ENCODE measurements at places on chromosomes 4 and X.

GRCh38 chrX:30301963-30302362 lies 7.2 kb downstream of the NR0B1 start:
- no peak for DNase-seq

DNA sequence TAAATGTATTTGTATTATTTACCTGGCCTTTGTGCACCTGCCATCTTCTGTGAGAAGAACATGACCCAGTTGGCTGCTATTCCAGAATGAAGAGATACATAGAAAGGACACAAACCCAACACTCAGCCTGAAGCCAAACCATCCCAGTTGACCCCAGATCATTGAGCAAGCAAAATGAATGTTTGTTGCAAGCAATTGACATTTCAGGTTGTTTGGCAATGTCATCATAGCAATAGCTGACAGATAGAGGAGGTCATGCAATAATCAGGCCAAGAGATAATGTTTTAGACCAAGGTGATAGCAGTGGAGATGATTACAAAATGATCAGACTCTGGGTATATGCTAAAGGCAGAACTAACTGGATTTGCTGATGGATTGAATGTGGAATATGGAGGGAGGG lies 71.2 kb upstream of the TMEM164 start:
- DNase-seq: no peak

GRCh38 chrX:70826715-70827114 lies 81.8 kb downstream of the TEX11 start:
- DNase-seq: no peak

DNA sequence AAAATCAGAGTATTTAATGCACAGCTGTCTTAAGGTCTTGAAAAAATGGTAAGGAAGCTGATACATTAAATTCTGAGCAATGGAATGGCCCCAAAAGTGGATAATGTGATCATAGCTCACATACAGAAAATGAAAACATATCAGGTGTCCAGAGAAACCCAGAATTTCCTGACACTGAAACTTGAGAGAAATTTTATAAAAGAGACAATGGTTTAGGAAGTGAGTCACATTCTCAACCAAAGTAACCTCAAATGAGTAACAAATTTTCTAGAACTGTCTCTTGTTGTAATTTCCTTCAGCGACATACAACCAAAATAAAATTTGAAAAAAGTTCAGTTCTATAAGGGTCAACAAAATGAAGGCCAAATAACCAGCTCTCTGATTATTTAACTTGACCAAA lies 37.4 kb upstream of the PACRGL start:
- DNase-seq: no peak

DNA sequence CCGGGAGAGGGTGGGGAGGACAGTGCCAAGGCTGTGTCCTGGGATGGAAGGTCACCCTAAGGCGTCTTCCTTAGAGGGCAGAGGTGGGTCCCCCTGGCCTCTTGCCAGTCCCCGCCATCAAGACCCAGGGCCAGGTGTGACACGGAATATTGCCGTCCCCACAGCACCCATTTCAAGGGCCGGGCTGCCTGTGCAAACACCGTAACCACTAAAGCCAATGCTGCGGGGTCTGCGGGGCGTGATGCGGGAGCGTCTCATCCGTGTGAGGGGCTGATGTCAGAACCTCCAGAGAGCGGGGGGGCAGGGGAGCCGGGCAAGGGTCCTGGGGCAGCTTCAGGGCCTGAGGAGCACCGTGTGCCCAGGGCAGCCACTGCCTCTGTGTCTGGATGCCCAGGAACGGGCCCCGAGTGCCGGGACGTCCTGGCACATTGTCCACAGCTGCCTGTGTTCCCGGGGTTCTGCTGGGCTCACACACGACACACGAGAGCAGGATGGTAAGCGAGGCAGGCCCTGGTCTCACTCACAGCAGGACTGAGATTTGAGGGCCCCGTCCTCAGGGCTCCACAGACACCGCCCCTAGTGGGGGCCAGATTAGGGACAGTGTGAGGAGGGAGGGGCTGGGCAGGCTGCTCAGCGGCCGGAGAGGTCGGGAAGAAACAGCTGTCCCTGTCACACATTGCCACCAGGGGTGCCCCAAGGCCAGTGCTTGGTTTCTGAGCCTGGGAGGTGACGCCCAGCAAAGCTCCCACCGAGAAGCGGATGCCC lies 29.2 kb downstream of the NKX1-1 start:
- no peak for DNase-seq

DNA sequence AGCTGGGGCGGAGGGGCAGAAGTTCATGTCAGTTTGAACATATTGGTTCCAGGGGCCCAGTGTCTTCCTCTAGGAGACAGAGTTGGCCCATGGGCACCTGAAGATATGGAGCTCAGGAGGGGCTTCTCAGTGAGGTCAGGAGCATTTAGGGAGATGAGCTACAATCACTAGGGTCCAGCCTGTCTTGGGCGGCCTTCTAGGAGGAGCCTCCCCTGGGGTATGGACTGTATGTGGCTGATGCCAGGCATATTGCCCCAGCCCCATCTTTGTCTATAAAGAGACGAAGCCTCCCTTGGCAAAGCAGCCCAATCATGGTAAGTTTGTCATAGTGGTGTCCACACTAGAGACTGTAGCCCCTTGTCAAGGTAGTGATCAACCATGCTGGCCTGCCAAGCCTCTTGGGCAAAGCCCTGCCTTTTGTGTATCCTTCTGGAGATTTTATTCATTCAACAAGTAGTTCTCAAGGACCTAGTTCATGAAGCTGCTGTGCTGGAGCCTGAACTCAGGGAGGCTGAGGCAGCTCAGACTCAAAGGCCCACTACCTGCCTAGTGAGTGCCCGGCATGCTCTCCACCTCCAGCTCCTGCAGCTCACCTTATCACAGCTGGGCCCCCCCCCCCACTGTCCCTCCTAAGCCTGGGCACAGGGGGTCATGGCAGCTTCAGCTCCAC lies 5.4 kb upstream of the CNGA2 start:
- DNase-seq: no peak

- no peak for DNase-seq
These were observed 165.8 kb downstream of the VSIG4 start for GRCh38 chrX:65874110-65874509.

DNA sequence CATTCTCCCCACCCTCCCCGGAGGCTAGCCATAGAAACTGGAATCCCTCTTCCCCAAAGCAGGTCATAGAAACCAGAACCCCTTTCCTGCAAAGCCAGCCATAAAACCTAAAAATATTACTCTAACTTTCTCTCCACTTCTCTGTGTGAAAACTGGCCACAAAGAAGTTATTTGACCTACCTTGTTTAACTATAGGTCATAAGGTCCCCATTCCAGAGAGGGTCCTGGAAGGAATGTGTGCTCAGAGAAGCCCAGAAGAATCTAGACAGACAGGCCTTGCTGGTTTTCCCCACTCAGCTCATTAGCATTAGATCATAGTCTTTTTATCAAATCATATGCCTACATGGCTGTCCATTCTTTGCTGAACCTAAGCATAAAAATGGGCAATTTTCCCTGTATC lies 52.8 kb upstream of the TEX13A start:
- no peak for DNase-seq

GRCh38 chr4:22253431-22253830 lies 262.4 kb downstream of the ADGRA3 start:
- no peak for DNase-seq

- DNase-seq: no peak
These were observed 102.3 kb upstream of the NAP1L5 start for GRCh38 chr4:88799900-88800299.

GRCh38 chrX:129769467-129770154 lies 10.1 kb upstream of the SASH3 start:
- peak; percentile 51 for DNase-seq

DNA sequence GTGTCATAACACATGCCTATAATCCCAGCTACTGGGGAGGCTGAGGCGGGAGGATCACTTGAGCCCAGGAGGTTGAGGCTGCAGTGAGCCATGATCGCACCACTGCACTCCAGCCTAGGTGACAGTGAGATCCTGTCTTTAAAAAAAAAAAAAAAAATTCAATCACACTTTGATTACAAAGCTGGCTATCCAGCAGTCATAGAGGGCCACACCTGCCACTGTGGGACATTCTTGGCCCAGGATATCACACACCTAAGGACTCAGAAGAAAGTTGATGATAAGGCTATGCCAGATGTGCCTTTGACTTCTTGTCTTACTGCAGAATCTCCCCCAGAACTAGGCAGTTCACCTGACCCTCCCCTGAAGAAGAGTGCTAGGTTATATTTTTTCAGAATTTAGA lies 122.5 kb upstream of the GALNT7 start:
- no peak for DNase-seq

DNA sequence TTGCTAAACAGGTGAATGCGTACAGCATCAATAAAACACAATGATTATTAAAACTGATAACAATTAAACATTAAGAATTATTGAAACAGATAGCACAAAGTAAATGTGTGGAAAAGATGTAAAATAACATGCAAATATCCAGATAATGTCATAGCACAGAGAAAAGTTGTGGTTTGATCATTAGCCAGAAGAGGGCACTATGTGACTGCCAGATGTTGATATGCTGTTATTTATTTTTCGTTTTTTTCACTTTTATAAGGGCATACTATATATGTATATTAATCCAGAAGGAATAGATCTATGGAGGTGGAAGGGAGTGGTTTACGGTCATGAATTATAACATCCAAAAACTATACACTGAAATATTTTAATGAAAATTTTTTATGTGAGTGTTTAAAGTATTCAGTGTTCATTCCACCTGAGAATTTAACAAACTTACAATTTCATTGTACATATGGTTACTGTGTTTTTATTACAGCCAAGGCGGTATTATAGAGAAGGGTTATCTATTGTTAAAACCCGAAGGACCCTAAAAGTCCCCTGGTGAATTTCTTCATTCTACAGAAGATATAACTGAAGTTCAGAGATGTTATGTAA lies 211.9 kb upstream of the UGT8 start:
- no peak for DNase-seq

DNA sequence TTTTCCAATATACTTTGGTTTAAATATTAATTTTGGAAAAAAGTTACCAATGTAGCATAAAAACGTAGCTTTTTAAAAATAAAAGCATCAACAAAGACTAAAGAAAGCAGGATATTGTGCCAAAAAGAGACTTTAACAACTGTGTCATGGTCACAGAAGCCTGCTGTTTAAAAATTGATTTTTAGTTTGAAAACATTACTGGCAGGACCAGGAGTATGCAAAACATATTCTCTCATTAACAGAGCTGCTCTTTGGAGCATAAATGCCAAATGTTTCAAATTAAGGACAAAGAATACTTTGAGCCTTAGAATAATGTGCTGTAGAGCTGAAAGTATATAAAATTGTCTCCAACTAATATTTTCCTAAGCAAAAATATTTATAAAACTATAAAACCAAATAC lies 279.0 kb downstream of the ARAP2 start:
- DNase-seq: no peak

DNA sequence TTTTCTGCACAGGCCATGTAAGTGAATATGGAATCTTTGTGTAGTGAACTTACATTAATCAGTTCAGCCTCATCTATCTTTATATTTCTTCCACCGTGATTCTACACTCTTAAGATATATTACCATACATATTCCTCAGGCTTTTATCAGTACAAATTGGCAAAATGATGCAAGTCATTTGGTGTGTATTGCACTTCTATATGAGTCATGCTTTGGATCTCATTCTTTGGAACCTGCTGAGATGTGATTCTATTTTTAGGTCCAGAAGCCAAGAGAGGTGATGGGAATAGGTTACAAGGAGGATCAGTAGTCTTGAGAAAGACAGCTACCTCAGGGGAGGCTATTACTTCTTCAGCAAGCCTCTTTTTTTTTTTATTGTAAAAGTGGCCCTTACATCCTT lies 204.4 kb downstream of the ZNF330 start:
- no peak for DNase-seq

DNA sequence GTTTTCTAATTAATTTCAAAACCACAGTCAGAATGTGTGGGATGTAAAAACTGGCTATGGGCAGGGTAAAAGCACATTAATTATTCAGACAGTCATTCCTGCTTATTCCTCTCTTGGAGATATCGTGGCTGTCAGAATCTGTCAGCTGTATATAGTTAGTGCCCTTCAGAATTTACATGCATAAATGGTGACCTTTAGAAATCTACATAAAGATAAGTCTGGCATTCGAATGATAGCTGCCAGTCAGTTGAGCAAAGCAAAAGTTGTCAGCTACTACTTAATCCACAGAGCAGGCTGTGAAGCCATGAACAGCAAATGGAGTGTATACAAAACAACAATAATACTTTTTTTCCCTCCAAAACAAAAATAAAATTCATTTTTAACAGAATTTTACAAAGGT lies 189.5 kb downstream of the ADGRL3 start:
- DNase-seq: no peak

GRCh38 chr4:158527516-158527915 lies 5.8 kb downstream of the RXFP1 start:
- DNase-seq: no peak

GRCh38 chr4:35925806-35926205 lies 318.5 kb downstream of the ARAP2 start:
- DNase-seq: no peak

DNA sequence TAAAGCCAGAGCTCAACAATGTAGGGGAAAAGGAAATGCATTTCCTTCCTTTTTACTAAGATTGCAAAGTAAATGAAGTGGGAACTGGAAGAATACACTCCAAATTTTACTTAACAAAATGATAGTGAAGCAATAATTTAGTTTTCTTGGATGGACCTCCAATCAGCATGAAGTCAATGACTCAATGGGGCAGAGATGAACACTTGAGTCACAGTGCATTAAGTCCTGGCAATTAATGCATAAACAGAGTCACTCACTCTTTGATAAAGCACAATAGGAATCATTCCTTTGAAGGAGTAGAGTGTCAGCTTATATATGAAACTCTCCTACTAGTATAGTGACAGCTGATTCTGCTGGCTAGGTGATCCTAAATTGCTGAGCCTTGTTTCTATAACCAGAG lies 66.7 kb upstream of the FRAS1 start:
- no peak for DNase-seq

DNA sequence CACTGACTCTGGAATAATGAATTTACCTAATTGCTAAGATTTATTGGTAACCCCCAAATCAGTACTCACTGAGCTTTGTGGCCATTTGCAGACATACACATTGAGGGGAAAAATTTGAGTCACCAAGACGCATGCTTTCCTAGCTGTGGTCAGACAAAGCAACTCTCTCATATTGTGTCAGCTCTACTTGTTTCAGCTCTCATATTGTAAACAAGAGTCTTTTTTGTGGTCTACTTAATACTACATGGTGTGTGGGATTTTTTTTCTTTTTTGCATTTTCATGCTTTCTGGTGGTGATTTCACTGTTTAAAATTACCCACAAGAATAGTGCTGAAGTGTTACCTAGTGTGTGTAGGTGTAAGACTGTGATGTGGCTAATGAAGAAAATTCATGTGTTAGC lies 428.2 kb upstream of the GALNT7 start:
- no peak for DNase-seq

DNA sequence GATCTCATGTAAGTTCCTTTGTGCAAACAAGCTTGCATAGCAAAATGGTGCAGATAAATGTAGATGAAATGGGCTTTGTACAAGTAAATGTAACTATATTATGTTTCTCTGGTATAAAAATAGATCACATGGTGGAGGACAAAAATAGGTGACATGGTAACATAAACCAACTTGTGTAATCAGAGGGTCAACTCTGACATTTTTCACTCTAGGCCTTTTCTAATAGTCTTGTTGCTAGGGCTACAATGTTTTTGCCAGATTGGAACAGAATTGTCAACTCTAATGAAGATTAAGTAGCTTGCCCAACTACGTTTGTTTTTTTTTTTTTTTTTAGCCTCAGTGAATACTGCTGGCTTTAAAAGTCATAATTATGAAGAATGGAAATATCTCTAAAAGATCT lies 11.5 kb downstream of the MAD2L1 start:
- DNase-seq: no peak
